Fibroblast of lung (primary cell): ENCODE measurements at places on chromosomes 2 and 18. TPM values are rescaled to one million over a fixed set of nuclear protein-coding genes. Genes with fewer than 3 reads are reported as not detected.

DNA sequence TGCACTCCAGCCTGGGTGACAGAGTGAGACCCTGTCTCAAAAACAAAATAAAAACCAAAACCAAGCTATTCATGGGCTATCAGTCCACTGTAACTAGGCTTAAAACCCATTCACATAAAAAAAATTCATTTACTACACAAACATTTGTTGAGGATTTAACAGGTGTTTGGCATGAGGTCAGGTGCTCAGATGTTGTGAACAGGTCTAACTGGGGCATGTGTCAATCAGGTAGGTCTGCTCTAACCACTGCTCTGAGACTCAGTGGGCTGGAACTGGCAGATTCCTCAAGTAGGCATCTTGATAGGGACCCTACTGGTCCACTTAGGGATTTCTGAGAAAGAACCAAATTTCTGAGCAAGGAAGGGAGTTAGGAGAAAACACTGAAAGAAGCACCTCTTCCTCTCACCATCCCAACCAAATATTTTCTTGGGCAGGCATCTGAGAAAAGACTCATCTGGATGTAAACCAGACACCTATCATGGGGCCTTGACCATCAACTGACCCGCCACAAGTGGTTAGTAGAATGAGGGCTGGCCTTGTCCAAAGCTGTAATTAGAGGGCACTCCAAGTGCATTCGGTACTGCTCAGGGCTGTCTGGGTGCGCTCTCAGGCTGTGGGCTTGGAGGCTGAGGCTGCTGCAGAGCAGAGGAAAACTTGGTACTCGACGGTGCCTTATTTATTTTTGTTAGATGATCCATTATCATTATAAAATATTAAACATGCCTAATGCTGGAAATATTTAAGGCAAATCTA lies 33.9 kb downstream of the WIPF1 start:
- no peak for DNase-seq

DNA sequence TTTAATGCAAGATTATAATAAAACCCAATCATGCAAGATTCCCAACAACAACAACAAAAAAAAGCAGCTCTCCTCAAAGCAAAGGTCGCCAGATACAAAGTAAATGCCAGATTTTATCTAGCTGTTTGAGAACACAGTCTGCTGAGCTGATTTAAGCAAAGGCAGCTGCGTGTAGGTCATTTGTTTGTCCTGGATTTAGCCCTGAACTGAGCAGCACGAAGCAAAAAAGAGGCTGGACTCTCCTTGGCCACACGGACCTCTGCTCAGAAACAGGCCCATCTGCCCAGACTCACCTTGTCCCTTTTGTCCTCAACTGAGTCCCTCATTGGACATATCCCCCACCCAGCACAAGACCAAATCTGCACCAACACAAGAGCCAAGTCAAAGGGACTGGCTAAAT lies 91.5 kb downstream of the PID1 start:
- no peak for DNase-seq

GRCh38 chr2:105786231-105787230 lies 41.8 kb downstream of the NCK2 start:
- DNase-seq = no peak

- DNase-seq = no peak
Observed at GRCh38 chr2:119746836-119747686, 12.7 kb upstream of the PTPN4 start.

DNA sequence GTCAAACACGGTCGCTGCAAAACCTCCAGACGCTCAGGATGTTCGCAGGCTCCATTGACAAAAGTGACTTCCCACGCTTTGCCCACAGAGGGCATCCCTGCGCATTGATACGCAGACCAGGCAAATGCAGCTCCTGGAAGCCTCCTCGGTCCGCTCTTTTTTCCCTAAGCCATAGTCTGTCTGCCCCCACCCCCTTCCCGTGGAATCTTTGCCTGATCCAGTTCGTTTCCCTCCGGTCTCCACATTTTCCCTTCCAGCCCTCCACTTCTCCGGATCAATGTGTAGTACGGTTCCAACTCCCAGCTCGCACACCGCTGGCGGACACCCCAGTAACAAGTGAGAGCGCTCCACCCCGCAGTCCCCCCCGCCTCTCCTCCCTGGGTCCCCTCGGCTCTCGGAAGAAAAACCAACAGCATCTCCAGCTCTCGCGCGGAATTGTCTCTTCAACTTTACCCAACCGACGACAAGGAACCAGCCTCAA lies at the start of gene DCC:
TSS of gene DCC (plus strand) at position 307 of the 481 bp plus-strand sequence. CDS start 591 bp downstream, outside the sequence.
- peak; percentile 71 for DNase-seq

GRCh38 chr2:219731173-219731572 lies 103.7 kb downstream of the SLC4A3 start:
- DNase-seq = no peak

GRCh38 chr18:2197946-2198345 lies 373.4 kb downstream of the METTL4 start:
- DNase-seq = no peak

GRCh38 chr18:72086421-72086820 lies 457.7 kb downstream of the CBLN2 start:
- peak; percentile 58 for DNase-seq

- DNase-seq = no peak
Observed at GRCh38 chr2:32969444-32970162, 22.9 kb downstream of the LTBP1 start.

DNA sequence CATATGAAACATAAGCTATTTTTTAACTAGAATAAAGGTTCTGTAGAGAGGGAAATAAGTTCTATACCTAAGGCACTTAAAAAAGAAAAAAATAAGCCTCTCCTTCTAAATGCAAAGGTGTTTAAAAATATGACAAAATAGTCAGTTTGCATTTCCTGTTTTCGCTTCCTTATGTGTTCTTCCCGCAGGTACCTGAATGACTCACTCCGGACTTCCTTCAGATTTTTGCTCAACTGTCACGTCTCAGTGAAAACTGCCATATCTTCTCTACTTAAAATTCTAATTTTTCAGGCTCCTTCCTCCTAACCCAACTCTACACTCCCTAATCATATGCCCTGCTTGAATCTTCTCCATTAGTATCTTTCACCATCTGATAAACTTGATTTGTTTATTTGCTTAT lies 1333.1 kb downstream of the LRP1B start:
- DNase-seq = no peak

GRCh38 chr2:97734061-97735051 lies 21.0 kb downstream of the ZAP70 start:
- DNase-seq = no peak

- DNase-seq = peak; percentile 18
Observed at GRCh38 chr2:13009027-13009642, 292.4 kb downstream of the TRIB2 start.

- no peak for DNase-seq
Observed at GRCh38 chr2:160194351-160194750, 5.7 kb downstream of the ITGB6 start.

DNA sequence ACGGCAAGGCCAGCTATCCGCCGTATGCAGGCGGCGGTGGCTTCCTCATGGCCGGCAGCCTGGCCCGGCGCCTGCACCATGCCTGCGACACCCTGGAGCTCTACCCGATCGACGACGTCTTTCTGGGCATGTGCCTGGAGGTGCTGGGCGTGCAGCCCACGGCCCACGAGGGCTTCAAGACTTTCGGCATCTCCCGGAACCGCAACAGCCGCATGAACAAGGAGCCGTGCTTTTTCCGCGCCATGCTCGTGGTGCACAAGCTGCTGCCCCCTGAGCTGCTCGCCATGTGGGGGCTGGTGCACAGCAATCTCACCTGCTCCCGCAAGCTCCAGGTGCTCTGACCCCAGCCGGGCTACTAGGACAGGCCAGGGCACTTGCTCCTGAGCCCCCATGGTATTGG lies 3.1 kb downstream of the B3GNT7 start:
- DNase-seq = no peak

DNA sequence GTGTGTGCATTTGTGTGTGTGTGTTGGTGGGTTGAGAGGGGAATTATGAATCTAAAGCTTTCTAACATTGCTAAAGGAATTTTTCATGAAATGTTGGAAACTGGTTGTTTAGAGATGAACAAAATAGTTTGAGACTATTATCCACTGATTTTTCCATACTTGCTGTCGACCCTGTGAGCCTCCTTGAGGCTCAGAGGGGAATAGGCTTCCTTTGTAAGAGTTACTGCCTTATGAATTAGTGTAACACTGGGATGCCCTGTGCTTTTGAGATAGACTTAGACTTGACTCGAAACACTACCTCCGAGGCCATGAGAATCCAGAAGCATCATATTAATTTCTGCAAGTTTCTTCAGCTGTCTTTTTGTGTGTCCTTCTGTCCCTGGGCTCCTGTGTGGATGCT lies 37.9 kb downstream of the AQP4 start:
- no peak for DNase-seq

GRCh38 chr2:199480966-199481365 lies 23.2 kb upstream of the SATB2 start:
- DNase-seq = no peak

GRCh38 chr2:164746713-164747112 lies 94.9 kb downstream of the COBLL1 start:
- no peak for DNase-seq

DNA sequence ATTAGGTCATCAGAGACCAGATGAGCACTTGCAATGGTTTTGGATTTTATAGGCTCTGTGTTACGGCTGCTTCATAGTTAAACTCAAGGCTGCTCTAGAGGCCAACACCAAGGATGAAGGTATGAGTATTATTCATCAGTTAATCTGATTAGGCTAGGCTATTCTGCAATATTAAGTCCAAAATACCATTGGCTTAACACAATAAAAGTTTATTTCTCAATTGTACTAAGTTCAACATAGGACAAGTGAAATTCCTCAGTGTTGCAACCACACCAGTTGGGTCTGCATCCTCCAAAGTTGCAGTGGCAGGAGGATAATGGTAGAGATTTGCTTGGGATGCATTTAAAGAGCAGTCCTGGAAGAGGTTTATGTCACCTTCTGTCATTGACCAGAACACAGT lies 538.3 kb upstream of the CDH2 start:
- DNase-seq = no peak

DNA sequence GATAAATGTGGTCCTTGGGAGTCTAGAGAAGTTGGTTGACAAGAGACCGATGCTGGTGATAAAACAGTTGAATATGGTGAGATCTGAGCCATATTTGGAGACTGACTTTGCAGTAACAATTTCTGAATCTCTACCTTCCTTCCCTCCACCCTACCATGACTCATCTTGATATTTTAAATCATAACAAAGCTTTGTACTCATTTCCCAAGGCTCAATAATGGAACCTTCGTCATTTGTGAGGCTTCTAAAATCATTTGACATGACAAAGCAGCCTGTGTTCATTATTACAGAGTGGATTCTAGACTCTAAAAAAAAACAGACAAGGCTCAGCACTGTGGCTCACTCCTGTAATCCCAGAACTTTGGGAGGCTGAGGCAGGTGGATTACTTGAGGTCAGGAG lies 38.5 kb upstream of the PDCL3 start:
- peak; percentile 17 for DNase-seq

- no peak for DNase-seq
Observed at GRCh38 chr18:49047540-49047939, 96.8 kb upstream of the SMAD7 start.

GRCh38 chr18:68436485-68436884 lies 278.4 kb downstream of the TMX3 start:
- DNase-seq = peak; percentile 35

DNA sequence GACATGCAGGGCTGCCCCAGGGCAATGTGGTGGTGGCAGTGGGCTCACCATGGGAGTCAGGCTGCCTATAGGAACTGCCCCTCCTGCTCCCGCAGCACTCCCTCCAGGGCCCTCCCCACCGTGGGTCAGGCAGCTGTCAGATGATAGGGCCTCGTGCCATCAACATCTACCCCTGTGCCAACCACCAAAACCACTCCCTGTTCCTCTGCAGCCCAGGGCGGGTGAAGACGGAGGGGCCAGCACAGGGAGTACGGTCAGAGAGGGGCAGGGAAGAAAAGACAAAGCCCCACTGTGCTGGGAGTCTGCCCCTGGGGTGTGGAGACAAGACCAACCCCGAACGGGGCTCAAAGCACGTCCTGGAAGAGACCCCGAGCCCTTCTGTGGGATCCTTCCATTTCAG lies 97.4 kb downstream of the TNS1 start:
- no peak for DNase-seq

GRCh38 chr2:226970362-226970761 lies 134.5 kb downstream of the RHBDD1 start:
- DNase-seq = no peak

- DNase-seq = peak; percentile 6
Observed at GRCh38 chr2:100703213-100703612, 116.7 kb upstream of the NPAS2 start.

DNA sequence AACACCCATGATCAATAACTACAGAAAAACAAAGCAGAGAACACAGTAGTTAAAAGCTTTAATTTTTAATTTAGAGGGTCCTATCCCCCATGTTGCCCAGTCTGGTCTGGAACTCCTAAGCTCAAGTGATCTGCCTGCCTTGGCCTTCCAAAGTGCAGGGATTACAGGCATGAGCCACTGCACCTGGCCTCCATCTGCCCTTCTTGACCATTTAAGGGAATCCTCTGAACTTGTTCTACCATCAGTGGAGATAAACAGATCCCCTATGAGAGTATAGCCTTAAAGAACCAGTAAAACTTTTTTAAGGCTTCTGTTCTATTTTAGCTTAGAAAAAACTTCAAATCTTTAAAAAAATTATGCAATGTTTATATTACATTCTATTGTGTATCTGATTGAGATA lies 13.5 kb upstream of the ATP5MC3 start:
- no peak for DNase-seq

- DNase-seq = no peak
Observed at GRCh38 chr18:1104181-1104881, 199.7 kb downstream of the ADCYAP1 start.

GRCh38 chr18:44036501-44036900 lies 644.2 kb upstream of the SETBP1 start:
- no peak for DNase-seq

DNA sequence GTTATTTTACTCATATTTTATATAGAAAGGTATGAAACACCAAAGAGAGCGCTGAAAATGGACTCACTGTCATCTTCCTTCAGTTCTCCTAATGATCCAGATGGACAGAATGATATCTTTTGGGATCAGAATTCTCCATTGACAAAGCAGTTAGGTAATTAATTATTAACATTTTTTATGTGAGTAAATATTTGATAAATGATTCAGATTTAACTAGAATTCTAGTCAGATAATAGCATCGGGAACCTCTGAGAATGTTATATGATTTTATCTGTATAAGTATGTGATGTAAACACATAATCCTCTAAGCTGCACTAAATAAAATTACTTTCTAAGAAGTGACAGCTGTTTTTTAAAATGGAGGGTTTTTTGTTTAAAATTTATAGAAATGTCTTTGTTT lies 2.0 kb downstream of the ETAA1 start:
- DNase-seq = no peak

GRCh38 chr18:9866627-9867026 lies 19.1 kb upstream of the TXNDC2 start:
- DNase-seq = no peak

The EPB41L3 gene
- total RNA-seq = 29.9 and 37.0 TPM in 2 replicates

The GCG gene
- total RNA-seq = not detected in 2 replicates

The VWC2L gene
- total RNA-seq = not detected in 2 replicates

The MBP gene
- total RNA-seq = 3.6 and 7.2 TPM in 2 replicates

The IL36RN gene
- not detected in 2 replicates for total RNA-seq

The RAX gene
- total RNA-seq = not detected in 2 replicates

The MSTN gene
- total RNA-seq = 0.26 and 3.1 TPM in 2 replicates

The MAPRE3 gene
- total RNA-seq = 2.8 and 7.9 TPM in 2 replicates

The UGT1A3 gene
- total RNA-seq = not detected in 2 replicates

The MCM6 gene
- total RNA-seq = 8.7 and 11.2 TPM in 2 replicates

The RNF152 gene
- total RNA-seq = 15.2 and 24.4 TPM in 2 replicates
